ENCODE measurements at places on chromosomes 11 and 22.
A peak's percentile ranks its signal among the peaks of the same experiment; 100 is the strongest.

DNA sequence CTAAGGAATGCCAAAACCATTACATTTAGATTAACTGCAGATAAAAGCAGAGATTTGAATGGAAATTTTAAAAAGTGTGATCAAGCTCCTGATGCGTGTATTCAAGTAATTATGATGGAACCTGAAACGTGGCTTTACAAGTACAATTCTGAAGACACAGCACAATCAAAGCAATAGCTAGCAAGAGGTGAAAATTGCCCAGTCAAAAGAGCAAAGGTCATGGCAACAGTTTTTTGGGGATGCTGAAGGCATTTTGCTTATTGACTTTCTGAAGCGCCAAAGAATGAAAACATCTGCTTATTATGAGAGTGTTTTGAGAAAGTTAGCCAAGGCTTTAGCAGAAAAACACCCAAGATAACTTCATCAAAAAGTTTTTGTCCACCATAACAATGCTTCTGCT is 389.6 kb upstream of the TENM4 start:
- DNase-seq: no peak

DNA sequence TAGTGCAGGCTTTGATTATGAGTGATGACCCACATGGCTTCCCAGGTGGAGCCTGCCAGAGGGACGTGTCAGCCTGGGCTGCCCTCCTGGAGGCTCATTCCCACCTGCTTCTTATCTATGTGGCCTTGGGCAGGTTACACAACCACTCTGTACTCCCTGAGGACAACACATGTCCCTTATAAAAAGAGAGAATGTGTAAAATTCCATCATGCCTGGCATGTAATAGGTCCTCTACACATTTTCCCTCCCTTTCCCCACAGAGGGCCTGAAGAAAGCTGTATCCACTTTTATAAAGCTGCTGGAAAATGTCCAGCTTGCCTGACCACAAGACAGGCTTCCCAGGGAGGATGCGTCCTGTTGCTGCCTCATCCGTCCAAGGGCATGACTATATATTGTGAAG is 55.0 kb upstream of the VSTM5 start:
- no peak for DNase-seq

- no peak for DNase-seq
Measured at GRCh38 chr11:110000850-110001249, 92.3 kb upstream of the ZC3H12C start.

DNA sequence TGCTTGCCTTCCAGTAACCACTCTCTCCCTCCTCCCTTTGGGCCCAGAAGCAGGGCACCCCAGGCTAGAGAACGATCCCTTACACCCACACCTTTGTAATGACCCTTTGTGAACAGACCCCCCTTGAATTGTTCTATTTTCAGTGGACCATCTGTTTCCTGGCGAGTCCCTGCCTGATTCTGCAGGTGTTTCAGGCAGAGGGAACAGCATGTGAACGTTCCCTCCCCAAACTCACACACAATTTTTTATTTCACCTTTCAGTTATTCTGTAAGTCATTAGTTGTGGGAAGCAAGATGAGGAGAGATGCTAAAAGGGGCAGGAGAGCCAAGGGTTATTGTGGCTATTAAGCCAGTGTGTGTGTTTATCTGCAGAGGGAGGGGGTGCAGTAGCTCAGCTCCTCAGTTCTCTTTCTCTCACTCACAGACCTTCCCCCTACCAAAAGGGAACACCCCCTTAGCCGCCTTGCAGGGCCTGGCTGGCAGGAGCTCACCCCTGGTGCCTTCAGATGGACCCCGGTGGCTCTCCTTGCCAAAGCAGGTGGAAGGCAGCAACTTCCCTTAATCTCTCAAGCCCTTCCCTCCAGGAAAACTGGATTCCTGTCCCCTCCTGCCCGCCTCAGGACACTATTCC is 64.8 kb upstream of the SPON1 start:
- DNase-seq: no peak

GRCh38 chr11:128757886-128758612 is 64.2 kb downstream of the FLI1 start:
- no peak for DNase-seq

- DNase-seq: no peak
Measured at GRCh38 chr11:30879322-30880005, 293.3 kb upstream of the MPPED2 start.

GRCh38 chr11:2390091-2390724 is 10.3 kb upstream of the TSSC4 start:
- DNase-seq: no peak

DNA sequence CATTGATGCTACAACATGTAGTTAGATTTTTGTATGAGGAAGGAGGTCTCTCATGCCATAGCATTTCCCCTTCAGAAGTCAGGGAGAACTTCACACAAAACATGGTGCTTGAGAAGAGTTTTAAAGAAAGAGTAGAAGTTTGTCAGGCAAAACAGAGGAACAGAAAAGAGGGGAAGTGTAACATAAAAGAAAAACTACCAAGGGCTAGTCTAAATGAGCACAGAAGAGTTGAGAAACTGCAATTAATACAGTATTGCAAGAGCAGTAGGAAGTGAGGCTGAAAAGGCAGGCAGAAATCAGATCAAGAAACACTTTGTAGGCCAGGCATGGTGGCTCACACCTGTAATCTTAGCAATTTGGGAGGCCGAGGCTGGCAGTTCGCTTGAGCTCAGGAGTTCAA is 61.0 kb downstream of the FAM168A start:
- no peak for DNase-seq

DNA sequence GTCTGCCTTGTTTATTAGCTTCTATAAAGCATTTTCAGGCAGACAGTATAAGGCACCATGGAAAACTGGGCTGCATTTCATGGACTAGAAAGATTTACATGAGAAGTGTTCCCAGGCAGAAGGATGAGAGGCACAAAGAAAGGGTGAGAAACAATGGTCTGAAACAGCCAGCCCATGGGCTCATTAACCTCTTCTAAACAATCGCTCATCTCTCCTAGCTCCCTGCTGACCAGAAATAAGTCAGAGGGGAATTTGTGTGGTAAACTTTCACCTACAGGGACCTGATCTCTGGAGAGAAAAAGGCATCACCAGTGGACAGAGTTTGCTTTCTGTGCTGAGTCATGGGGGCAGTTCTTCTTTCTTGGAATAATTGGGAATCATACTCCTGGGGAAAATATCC is 51.8 kb upstream of the KIRREL3 start:
- no peak for DNase-seq

DNA sequence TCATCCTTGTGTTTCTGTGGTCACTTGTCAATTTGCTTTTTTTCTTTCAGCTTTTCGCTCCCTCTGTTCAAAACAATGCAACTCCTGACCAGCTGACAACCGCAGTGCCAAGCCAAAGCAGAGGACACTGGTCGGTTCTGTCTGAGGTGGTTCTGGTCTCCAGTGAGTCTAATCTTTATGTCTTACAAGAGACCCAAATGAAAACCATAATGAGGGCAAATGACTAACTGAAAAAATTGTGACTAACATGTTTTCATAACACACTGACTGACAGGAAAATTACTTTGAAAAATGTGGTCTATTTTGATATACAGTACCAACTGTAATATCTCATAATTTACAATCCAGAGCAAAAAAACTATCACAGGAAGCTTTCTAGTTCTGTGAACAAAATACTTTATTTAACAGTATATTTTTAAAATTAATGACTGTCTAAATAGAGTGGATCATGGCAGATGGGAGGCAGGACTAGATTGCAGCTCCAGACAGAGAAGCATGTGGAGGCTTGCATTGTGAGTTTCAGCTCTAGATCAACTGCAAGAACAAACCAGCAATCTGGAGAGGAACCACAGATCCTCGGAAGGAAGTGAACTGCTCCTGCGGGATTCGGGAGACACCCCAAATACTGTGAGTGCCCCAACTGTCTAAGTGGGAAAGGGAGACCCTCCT is 311.8 kb downstream of the SBF2 start:
- no peak for DNase-seq

DNA sequence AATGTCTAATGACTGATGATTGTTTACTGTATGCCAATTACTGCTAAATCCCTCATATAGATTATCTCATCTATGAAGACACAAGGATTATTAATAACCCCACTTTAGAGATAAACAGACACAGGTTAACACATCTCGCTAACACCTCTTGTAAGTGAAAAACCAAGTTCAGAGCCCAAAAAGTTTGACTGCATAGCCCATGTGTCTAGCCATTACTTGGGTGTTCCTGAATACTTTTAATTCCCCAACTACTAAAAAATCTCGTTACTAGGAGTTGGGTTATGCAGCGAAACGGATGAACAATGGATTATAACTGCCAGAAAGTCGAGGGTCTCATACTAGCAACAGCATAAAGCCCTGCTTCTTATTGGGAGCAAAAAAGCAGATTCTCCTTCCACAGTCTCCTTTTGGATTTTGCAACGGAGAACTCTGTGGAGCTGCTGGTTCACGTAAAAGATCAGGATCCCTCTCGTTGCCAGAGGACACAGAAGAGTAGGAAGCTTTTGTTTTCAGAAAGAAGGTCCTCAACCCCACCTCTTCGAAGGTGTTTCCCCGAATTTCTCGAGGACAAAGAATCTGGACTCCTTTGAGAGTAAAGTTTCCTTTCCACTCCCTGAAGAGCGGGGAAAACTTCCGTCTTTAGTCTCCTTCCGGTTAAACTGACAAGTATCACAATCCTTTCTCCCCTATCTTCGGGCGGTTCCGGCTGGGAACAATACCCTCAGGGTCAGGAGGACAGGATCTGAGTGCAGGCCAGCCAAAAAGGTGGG is 979 bp downstream of the ZBED5 start:
- DNase-seq: peak; percentile 72

DNA sequence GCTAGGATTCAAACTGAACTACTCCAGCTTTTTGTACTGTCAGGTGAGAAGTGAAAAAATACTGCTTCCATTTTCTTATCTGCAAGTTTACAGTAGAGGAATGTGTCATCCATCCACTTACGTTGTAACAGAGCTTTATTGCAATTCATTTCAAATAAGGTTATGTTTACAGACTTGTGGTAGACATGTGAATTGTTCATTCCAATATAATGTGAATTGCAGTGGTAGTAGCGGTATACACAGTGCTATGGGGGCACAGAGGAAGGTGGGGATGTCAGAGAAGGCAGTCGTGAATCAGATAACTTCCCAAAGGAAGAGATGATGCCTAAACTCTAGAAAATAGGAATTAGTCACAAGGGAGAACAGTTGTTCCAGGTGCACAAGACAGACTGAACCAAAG is 42.5 kb downstream of the CEP57 start:
- no peak for DNase-seq

DNA sequence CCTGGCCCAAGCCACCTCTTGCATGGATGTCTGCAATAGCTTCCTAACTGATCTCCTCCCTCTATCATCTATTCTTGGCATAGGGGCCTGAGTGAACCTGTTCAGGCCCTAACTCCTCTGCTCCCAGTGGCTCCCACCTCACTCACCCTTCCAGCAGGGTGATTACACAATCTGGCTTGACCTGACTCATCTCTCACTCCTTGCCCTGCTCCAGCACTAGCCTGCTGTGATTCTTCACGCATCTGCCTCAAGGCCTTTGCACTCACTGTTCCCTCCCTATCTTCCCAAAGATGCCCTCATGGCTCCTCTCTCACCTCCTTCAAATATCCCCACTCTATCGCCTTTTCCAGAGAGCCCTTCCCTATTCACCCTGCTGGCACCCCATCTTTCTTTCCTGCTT is 10.5 kb downstream of the SCN4B start:
- no peak for DNase-seq

DNA sequence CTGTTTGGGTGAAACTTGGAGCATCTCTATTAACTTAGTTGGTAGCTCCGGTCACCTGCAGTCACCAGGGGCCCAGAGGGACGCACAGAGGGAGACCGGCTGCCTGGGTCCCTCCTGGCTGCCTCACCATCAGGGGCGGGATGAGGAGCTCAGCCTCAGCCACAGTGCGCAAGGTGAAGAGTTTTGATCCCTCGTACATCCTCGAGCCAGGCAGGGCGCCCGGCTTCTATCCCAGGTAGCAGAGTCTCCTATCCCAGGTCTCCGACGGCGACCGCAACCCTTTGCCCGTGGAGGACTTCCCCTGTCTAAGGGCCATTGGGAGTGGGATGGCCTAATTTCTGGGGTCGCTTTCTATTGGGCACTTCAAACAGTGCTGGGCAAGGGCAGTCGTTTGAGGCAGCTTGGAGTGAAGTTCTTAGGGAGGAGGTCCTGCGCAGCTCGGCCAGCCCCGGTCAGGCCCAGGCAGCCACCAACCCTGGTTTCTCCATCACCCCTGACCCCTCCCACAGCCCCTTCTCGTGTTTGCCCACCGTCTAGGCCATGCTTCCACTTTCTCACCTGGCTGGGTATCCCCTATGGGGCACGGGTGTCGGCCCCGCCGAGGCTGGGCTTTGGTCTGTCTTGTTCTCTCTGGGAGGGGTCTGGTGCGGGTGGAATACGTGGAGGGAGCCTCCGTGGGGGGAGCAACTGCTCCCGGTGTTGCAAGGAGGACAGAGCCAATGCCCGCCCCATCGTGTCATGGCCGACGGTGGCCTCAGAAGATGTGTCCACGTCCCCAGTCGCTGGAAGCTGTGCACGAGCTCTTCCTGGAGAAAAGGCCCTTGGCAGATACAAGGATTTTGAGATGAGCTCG is 3.6 kb upstream of the MRGPRG start:
- DNase-seq: no peak

DNA sequence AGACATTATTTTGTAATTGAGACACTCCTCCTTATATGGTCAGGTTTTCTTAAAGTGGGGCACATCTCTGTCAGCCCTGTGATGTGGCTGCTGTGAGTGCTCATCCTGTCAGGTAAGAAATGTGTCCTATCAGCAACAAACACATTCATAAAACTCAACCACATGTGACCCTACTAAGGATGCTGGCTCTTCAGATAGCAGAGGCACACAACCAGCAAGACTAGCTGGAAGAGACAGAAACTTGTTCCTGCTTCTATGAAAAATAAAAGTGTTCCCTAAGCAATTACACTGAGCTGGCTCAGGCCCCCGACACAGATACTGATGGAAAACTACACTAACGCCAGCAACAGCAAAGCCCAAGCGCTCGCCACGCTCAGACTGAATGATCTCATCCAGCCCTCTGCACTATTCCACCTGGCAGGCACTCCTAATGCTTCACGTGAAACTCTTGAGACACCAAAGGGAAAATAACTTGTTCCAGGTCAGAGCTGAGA is 49.8 kb upstream of the CYP2D6 start:
- DNase-seq: peak; percentile 76

GRCh38 chr11:1507381-1508140 is 21.0 kb upstream of the MOB2 start:
- no peak for DNase-seq

GRCh38 chr11:75733431-75734107 is 15.9 kb downstream of the MOGAT2 start:
- no peak for DNase-seq

DNA sequence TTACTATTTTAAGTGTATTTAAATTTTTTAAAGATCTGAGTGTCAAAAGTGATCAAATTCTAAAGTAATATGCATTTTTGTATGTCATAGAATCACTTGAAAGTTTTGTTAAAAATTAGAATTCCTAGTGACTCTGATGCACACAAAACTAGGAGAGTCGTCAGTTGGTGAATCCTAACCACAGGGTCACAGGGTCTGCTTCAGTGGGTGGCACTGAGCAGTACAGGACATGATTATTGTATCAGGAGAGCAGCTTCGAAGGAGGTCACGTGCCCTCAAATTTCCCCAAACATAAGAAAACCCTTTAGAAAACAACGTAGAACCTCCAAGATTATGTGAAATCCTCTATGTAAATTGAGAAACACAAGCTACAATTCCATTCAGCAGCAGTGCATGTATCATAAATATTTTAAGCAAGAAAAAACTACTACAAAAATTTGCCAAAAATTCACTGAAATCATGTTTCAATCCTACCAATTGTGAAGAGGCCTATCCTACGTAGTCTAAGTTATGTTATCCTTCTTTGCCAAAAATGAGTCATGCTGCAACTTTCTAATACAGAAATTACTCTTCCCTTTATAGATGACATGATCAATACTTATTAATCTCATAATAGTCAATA is 323.6 kb downstream of the AASDHPPT start:
- no peak for DNase-seq
